Activated T-helper 2 cell treated with anti-CD3 and anti-CD28 coated beads, Interferon-gamma antibody, Interleukin-2, Interleukin-4, amounts not matched to agents 10 μg/mL and 5 μg/mL and 100 μg/mL, durations not matched to agents 14 hours and 24 hours and 36 hours (primary cell): ENCODE measurements at places on chromosomes 2 and 18. TPM values are rescaled to one million over a fixed set of nuclear protein-coding genes. Genes with fewer than 3 reads are reported as not detected.
A peak's percentile ranks its signal among the peaks of the same experiment; 100 is the strongest.

DNA sequence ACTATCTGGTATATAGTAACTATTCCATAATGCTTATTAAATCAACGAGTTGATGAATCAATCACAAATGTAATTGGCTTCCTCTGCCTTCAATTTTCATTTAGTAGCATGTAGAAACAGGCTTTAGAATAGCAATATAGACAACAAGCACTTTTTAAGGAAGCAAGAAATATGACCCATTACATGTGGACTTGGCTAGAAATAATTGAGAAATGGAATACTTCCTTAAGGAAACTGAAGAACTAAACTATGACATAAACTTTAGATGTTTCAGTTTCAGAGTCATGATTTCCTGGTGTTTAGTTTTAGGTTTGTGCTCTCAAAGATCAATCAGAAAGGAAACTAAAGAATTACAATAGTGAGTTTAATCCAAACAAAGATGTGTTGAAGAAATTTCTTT, 443.8 kb downstream of the MBD2 start:
- DNase-seq, result no peak
- no peak overlapping the region for H3K4me3 ChIP-seq
- H3K27ac ChIP-seq, result no peak overlapping the region
- H3K27me3 ChIP-seq, result no peaks in the 10 kb centered on the region
- no peaks in the 10 kb centered on the region for H3K4me1 ChIP-seq

DNA sequence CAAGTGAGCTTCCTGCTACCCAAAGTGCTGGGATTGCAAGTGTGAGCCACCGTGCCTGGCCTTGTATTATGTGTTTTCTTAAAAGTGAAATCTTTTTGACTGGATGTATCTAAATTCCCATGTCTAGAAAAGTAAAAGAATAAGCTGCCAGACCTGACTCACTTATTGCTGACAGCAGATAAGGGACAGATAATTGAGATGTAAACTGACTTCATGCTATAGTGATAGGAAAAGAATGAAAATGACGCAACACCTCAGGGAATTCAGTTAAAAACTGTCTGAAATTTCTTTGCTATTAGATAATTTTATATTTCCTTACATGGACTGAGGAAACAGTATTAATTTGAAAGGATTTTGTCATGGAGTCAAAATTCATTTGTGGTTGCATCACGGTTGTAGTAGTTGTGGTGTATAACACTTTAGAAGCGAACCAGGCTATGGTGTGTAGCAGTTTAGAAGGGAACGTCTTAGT, 19.4 kb downstream of the TTC27 start:
- no peak for DNase-seq
- H3K27ac ChIP-seq, result no peak overlapping the region
- no peaks in the 10 kb centered on the region for H3K27me3 ChIP-seq
- no peak overlapping the region for H3K4me3 ChIP-seq

GRCh38 chr2:86229221-86229620, 30.0 kb downstream of the MRPL35 start:
- peaks cover 9% of the 10 kb centered on the region for H3K4me1 ChIP-seq
- H3K36me3 ChIP-seq, result no peaks in the 10 kb centered on the region
- H3K4me3 ChIP-seq, result no peak overlapping the region
- no peak for DNase-seq
- peaks cover 5% of the 10 kb centered on the region for H3K27me3 ChIP-seq

GRCh38 chr2:200774920-200775319, 36.8 kb upstream of the BZW1 start:
- no peak overlapping the region for H3K4me3 ChIP-seq
- no peak for DNase-seq
- no peak overlapping the region for H3K27ac ChIP-seq
- peaks cover 4% of the 10 kb centered on the region for H3K4me1 ChIP-seq
- peaks cover 3% of the 10 kb centered on the region for H3K36me3 ChIP-seq

GRCh38 chr18:34223893-34224422, 755 bp downstream of the NOL4 start:
- no peak overlapping the region for H3K4me3 ChIP-seq
- H3K27ac ChIP-seq, result no peak overlapping the region
- H3K27me3 ChIP-seq, result peaks cover 33% of the 10 kb centered on the region
- DNase-seq, result no peak

GRCh38 chr2:15733867-15734673, 142.4 kb downstream of the DDX1 start:
- H3K36me3 ChIP-seq, result no peaks in the 10 kb centered on the region
- H3K27ac ChIP-seq, result no peak overlapping the region
- no peak overlapping the region for H3K4me3 ChIP-seq
- H3K27me3 ChIP-seq, result no peaks in the 10 kb centered on the region

DNA sequence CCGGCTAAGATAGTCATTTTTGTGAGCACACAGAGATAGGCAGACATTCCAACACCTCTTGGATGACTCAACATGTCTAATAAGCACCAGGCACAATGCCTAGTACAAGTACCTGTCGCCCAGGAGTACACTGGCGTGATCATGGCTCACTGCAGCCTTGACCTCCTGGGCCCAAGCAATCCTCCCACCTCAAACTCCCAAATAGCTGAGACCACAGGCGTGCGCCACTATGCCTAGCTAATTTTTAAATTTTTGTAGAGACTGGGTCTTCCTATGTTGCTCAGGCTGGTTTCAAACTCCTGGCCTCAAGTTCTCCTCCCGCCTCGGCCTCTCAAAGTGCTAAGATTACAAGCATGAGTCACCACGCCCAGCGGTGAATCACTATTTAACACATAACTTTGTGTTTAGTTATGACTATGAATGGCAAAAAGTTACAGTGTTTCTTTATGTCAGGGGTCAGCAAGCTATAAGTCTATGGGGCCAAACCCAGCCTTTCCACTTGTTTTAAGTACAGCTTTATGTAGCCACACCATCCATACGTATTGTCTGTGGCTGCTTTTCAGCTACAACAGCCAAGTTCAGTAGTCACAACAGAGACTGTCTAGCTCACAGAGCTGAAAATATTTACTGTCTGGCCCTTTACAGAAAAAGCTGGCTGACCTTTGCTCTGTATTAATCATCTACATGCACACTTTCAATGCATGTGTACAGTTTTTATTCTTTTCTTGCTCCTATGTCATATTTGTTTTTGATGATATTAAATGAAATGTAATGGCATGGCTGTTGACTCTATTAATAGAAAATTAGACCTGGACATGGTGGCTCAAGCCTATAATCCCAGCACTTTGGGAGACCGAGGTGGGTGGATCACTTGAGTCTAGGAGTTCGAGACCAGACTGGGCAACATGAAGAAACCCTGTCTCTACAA, 18.7 kb downstream of the ORC2 start:
- peaks cover 69% of the 10 kb centered on the region for H3K36me3 ChIP-seq
- no peak for DNase-seq
- no peak overlapping the region for H3K4me3 ChIP-seq
- peak overlapping the region; percentile 87 for H3K27ac ChIP-seq
- no peaks in the 10 kb centered on the region for H3K27me3 ChIP-seq

GRCh38 chr2:40558761-40559160, 106.9 kb upstream of the SLC8A1 start:
- H3K4me1 ChIP-seq, result peaks cover 2% of the 10 kb centered on the region
- H3K27ac ChIP-seq, result no peak overlapping the region
- H3K27me3 ChIP-seq, result peaks cover 3% of the 10 kb centered on the region
- no peak overlapping the region for H3K4me3 ChIP-seq

- DNase-seq, result no peak
- no peaks in the 10 kb centered on the region for H3K36me3 ChIP-seq
- H3K4me3 ChIP-seq, result no peak overlapping the region
- H3K4me1 ChIP-seq, result peaks cover 7% of the 10 kb centered on the region
- peaks cover 13% of the 10 kb centered on the region for H3K27me3 ChIP-seq
Measured at GRCh38 chr2:227592694-227593387, 5.9 kb upstream of the SCYGR2 start.

- H3K36me3 ChIP-seq, result peaks cover 19% of the 10 kb centered on the region
- no peak overlapping the region for H3K27ac ChIP-seq
- no peak overlapping the region for H3K4me3 ChIP-seq
- peaks cover 52% of the 10 kb centered on the region for H3K4me1 ChIP-seq
- H3K27me3 ChIP-seq, result no peaks in the 10 kb centered on the region
- DNase-seq, result no peak
Measured at GRCh38 chr2:233241803-233242202, 9.7 kb upstream of the ATG16L1 start.

DNA sequence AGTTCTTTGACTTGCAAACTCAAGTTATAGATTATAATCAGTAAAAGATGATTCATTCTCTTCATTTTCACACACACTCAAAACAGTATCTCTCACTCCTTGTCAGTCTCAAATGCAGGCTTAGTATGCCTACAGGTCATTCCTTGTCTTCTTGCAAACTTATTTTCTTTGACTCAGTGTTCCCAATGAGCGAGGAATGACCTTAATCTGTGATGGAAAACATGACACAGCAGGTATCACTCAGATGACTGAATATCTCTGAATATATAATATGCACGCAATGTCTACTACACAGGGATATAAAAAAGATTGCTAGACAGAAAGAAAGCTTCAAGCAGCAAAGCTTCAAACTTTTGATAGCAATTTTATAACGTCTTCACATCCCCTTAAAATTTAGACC, 127.8 kb upstream of the RGPD4 start:
- no peak overlapping the region for H3K4me3 ChIP-seq
- no peaks in the 10 kb centered on the region for H3K4me1 ChIP-seq
- DNase-seq, result no peak
- no peaks in the 10 kb centered on the region for H3K27me3 ChIP-seq

DNA sequence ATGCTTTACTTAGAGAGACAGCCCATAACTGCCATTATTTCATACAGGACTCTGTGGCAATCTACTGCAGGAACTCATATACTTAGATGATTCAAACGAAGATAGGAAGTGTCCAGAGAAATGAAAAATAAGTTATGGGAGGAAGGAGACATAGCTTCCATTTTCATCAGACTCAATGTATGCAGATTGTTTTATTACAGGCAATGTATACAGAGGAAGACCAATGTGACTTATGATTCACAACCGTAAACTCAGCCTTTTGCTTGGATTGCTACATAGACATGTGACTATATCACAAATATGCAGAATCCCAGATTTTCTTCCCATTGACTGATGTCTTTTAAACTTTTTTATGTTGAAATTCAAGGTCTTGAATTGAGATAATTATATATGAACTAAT, 793.4 kb downstream of the SATB2 start:
- H3K27me3 ChIP-seq, result no peaks in the 10 kb centered on the region
- H3K4me3 ChIP-seq, result no peak overlapping the region
- no peaks in the 10 kb centered on the region for H3K36me3 ChIP-seq

DNA sequence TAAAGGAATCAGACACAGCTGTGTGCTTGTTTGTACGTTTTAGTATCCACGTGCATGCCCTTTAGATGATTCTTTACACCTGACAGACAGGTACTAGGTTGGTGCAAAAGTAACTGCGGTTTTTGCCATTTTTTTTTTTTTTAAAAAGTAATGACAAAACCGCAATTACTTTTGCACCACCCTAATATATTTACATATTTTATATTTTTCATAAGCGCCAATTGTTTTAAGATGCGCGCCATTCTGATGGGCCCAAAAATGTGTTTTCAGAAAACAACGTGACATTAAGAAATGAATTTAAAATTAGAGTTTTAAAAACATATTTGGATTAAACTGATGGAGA, 972 bp upstream of the COBLL1 start:
- peaks cover 5% of the 10 kb centered on the region for H3K4me1 ChIP-seq
- peaks cover 56% of the 10 kb centered on the region for H3K27me3 ChIP-seq
- no peak overlapping the region for H3K4me3 ChIP-seq
- no peak overlapping the region for H3K27ac ChIP-seq
- DNase-seq, result no peak
- H3K36me3 ChIP-seq, result no peaks in the 10 kb centered on the region

DNA sequence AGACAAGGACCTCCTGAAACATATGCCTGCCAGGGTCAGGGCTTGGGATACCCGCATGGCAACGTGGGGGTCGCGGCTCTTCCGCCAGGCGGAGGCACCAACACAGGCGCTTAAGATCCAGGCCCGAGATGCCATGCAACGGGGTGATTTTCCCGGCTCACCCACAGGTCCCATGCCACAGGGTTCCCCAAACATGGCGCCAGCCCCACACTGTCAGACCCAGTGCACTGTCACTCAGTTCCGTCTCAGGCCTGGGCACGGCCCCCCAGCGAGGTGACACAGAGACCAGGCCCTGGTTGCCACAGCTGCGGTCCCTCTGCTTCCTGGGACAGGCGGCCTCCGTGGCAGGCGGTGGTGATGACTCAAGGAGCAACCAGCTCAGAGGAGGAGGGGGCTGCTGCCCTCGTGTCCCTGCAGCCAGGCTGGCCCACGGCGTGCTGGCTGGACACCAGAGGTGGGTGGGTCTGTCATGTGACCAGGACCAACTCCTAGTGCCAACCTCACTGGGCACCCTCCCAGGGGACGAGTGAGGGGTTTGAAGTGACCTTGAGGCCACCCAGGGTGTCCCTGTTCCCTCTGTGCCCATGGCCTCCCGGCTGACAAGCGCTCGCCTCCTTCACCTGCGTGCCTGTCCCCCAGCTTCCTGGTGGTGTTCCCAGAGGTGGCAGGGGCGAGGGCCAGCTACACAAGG, 4.9 kb downstream of the PDCD1 start:
- peaks cover 17% of the 10 kb centered on the region for H3K36me3 ChIP-seq
- no peak overlapping the region for H3K4me3 ChIP-seq
- no peaks in the 10 kb centered on the region for H3K27me3 ChIP-seq
- H3K27ac ChIP-seq, result no peak overlapping the region
- H3K4me1 ChIP-seq, result peaks cover 10% of the 10 kb centered on the region

GRCh38 chr18:22094358-22094734, 75.0 kb upstream of the GATA6 start:
- no peaks in the 10 kb centered on the region for H3K36me3 ChIP-seq
- no peak for DNase-seq
- H3K4me1 ChIP-seq, result no peaks in the 10 kb centered on the region
- H3K4me3 ChIP-seq, result no peak overlapping the region
- no peak overlapping the region for H3K27ac ChIP-seq
- H3K27me3 ChIP-seq, result no peaks in the 10 kb centered on the region

DNA sequence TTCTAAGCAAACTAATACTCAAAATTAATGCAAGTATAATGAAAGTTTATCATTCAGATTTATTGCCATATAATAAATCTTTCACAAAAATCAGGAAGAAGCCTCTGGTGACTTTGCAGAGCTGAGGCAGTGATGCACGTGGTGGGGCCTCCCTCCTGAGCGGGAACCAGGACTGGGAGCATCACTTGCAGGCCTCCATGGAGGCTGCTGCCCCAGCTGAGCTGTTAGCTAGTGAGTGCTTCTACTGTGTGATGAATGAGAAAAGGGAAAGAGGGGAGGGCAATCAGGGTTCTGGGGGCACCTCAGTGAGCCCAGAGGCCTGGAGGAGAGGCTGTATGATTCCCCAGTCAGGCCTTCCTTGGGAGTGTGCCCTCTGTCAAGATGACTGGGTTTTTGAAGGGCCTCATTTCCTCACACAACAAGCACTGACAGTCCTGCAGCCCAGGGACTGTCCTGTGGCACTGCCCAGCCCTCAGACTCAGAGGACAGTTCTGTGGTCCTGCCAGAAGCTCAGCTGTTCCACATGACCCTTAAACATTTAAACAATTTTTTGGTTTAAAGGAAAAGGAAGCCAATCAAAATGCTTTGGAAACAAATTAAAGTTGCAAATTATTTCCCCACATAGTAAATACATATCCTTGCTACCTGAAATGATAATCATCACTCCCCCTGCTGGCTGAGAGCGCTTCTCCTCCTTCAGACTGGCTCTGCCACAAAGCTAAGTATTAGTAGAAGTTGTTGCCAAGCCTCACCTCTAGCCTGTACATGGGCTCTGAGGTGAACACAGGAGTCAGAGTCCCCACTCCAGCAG, 90.9 kb upstream of the SMAD7 start:
- no peak overlapping the region for H3K4me3 ChIP-seq
- no peak overlapping the region for H3K27ac ChIP-seq
- no peak for DNase-seq

OTOS gene
- total RNA-seq, result not detected in 2 replicates

SERPINB5 gene
- not detected in 2 replicates for total RNA-seq

HAUS1 gene
- 52.3 and 58.1 TPM in 2 replicates for total RNA-seq

C2orf81 gene
- total RNA-seq, result 1.6 and 1.9 TPM in 2 replicates

FHL2 gene
- total RNA-seq, result 5.3 and 5.6 TPM in 2 replicates
